ENCODE measurements at places on chromosomes 16 and 17. TPM values are rescaled to one million over a fixed set of nuclear protein-coding genes. Genes with fewer than 3 reads are reported as not detected.

CACNG1 gene
- total RNA-seq: not detected

CDT1 gene
- 26.5 TPM for total RNA-seq

P2RX1 gene
- not detected for total RNA-seq

C17orf78 gene
- not detected for total RNA-seq

CCP110 gene
- 24.5 TPM for total RNA-seq

AIPL1 gene
- not detected for total RNA-seq

KRTAP3-2 gene
- total RNA-seq: not detected

SLC12A3 gene
- not detected for total RNA-seq

CMTM1 gene
- total RNA-seq: 9.3 TPM

MRC2 gene
- 52.9 TPM for total RNA-seq

NHERF2 gene
- total RNA-seq: 71.2 TPM

CCL11 gene
- not detected for total RNA-seq

CNGB1 gene
- not detected for total RNA-seq

KRT13 gene
- total RNA-seq: not detected

PRRT2 gene
- total RNA-seq: 3.3 TPM

TMIGD1 gene
- not detected for total RNA-seq

TBC1D3 gene
- 1.9 TPM for total RNA-seq

EVI2B gene
- total RNA-seq: 1.7 TPM

TMC7 gene
- 7.0 TPM for total RNA-seq

PRSS22 gene
- total RNA-seq: not detected

SLX1A gene
- 77.9 TPM for total RNA-seq

CUEDC1 gene
- total RNA-seq: 28.5 TPM

MYH8 gene
- not detected for total RNA-seq

ADGRG3 gene
- total RNA-seq: not detected

PYY gene
- not detected for total RNA-seq

NEUROD2 gene
- total RNA-seq: not detected

PVALEF gene
- not detected for total RNA-seq

TOM1L1 gene
- 1.1 TPM for total RNA-seq

GNG13 gene
- not detected for total RNA-seq

IRX3 gene
- total RNA-seq: not detected

ATP2A1 gene
- 2.5 TPM for total RNA-seq

CCL5 gene
- not detected for total RNA-seq

DNASE1L2 gene
- total RNA-seq: 1.0 TPM

NPIPB9 gene
- 1.7 TPM for total RNA-seq

DHRS7C gene
- not detected for total RNA-seq

All from endothelial cell of umbilical vein (primary cell).